NCI-H1436 treated with DMSO at 0.1 percent for 48 hours (cell line): ENCODE measurements at places on chromosomes 4 and X.

- no peak for DNase-seq
Observed at GRCh38 chrX:107646735-107647134, 18.4 kb downstream of the PRPS1 start.

DNA sequence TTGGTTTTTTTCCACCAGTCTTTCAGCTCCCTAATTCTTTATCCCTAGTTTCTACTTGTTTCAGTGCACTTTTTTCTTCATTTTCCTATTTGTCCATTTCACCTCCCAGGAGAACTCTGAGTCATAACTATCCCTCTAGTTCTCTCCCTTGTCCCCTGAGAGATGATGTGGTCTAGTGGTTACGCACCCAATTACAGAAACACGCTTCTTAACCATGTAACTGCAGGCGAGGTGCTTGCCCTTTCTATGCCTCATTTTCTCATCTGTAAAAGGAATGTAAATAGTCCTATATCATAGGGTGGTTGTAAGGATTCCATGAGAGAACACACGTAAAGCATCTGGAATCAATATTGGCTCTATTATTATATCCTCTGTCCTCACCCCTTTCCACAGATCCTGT, 8.8 kb upstream of the GRPR start:
- DNase-seq, result no peak

GRCh38 chrX:18951032-18951431, 32.9 kb downstream of the PHKA2 start:
- no peak for DNase-seq

DNA sequence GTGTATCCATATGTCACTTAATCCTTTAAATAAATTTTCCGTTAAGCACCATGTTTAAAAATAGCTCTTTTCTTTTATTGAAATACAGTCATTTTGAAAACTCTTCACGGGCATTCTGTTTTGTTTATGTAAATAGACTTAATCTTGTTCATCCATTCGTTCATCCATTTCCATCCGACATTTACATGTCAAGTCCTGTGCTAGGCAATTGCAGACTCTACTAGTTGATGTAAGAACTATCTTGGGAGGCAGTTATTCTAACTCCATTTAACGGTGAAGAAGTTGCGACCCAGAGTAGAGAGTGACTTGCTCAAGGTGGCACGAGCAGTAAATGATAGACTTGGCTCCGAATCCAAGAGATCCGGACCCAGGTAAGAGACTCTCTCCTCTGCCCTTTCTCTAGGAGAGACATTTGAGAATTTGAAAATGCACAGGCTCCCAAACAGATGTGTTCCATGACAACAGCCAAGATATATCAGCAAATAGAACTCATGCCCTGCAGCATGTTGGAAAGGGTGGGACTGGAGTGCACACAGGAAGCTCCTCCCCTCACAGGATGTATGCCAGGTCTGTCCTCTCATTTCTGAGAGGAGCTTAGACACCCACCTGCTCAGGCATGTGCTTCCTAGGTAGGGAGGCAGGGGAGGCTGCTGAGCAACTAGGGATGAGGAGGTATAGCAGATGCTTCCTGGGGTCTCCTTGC, 64.5 kb downstream of the DRD5 start:
- DNase-seq, result no peak

GRCh38 chr4:54063229-54063628, 1.2 kb downstream of the CHIC2 start:
- DNase-seq, result no peak

DNA sequence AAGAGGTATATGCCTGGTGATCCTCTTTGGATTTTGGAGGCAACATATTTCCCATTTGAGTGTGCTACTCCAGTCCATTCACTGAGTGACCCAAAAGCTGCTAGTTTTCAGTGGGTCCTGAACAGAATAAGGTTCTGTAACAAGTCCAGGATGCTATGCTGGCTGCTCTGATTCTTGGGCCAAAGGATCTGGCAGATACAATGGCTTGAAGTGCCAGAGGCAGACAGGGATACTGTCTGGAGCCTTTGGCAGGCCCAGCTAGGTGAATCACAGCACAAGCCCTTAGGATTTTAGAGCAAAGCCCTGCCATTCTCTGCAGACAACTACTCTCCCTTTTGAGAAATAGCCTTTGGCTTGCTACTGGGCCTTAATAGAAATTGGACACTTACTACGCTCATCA, 40.6 kb downstream of the DCHS2 start:
- no peak for DNase-seq

- no peak for DNase-seq
Observed at GRCh38 chr4:183287309-183287659, 32.8 kb downstream of the CLDN22 start.

DNA sequence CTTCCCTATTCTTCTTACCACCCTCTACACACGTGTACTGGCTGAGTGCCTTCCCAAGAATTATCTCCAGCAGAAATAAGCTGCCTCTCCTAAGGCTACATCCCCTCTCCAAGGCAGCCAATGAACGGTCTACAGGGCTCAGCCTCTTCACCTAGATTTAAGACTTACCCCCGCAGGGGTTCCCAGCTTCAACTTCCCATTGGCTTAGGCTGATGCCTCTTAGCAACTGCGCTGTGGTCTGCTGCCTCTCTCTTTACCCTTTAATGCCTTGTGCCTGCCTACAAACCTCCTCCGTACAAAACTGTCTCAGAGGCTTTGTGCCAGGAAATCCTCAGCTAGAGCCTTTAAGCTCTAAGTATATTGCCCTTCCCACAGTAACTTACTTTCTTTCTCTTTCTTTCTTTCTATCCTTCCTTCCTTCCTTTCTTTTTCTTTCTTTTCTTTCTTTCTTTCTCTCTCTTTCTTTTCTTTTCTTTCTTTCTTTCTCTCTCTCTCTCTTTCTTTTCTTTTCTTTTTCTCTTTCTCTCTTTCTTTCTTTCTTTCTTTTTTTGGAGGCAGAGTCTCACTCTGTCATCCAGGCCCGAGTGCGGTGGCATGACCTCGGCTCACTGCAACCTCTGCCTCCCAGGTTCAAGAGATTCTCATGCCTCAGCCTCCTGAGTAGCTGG, 15.1 kb upstream of the PIGA start:
- DNase-seq, result no peak

- DNase-seq, result no peak
Observed at GRCh38 chr4:94533405-94534223, 81.9 kb downstream of the PDLIM5 start.

DNA sequence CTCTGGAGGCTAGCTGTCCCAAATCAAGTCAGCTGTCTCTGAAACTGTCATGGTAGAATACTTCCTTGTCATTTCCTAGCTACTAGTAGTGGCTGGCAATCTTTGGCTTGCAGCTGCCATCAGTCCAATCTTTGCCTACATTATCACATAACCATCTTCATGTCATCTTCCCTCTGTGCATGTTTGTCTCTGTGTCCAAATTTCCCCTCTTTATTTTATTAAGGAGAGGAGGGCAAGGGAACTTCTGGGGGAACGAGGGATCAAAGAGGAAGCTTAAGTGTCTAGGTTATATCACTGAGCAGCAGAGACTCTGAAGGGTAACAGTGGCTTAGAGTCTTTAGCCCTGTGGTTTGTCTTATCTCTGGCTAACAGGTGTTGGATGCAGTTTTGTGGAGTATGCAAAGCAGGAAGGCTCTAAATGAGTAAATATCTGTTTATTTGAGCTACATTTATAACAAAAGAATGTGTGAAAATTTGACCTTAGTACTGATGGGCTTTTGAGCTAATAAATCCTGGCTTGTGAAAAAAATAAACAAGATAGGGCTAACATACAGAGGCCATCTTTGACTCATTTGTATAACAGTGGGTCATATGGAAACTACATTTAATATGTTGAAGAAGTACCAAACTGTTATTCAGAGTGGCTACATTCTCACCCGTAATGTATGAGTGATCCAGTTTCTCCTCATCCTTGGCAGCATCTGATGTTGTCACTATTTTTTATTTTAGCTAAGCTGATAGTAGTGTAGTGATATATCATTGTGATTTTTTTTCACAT, 49.4 kb upstream of the ENOX2 start:
- DNase-seq, result no peak

- DNase-seq, result no peak
Observed at GRCh38 chrX:112609631-112610030, 70.1 kb downstream of the LHFPL1 start.

- no peak for DNase-seq
Observed at GRCh38 chrX:49992853-49993252, 70.5 kb downstream of the CLCN5 start.

DNA sequence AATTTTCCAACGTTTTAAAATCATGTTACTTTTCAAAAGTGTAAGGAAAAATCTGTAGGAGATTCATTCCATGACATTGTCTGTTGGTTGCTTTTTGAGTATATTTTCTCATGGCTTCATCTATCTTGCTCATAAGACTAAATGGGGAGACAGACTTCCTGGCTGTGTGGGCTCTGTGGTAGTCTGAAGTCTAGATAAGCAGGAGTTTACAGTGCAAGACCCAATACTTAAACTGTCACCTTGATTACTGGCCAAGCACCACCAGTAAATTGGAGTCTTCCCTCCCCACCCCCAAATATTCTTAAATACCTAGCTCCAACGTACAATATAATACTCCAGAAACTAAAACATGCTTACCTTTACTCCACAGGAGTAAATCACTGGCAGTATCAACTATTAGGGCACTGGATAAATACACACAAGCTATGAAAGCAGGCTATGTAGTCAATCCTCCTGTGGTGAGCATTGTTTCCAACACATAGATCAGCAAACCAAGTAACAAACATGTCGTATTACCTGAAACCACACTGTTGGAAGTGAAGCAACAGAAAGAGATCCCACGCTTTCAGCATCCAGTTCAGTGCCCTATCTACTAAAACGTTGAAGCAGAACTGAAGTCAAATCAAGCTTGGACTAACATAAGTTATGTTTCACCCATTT, 6.2 kb downstream of the HNRNPD start:
- no peak for DNase-seq

DNA sequence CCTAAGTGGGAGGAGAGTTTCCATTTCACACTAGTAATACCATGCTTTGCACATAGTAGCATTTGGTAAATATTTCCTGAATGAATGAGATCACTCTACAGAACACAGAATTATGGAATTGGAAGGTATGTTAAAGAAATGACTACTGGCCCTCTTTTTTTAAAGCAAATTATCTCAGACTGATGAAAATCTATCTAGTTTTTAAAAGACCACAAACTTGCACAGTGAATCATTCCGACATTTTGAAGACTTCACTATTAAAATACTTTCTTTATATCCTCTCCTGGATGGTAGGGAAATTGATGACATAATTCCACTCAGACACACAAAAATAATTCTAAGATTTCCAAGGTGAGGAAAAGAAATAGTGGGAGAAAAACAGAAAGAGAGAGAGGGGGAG, 68.4 kb upstream of the ETNPPL start:
- no peak for DNase-seq

GRCh38 chr4:7197910-7198309, 5.6 kb downstream of the SORCS2 start:
- no peak for DNase-seq

DNA sequence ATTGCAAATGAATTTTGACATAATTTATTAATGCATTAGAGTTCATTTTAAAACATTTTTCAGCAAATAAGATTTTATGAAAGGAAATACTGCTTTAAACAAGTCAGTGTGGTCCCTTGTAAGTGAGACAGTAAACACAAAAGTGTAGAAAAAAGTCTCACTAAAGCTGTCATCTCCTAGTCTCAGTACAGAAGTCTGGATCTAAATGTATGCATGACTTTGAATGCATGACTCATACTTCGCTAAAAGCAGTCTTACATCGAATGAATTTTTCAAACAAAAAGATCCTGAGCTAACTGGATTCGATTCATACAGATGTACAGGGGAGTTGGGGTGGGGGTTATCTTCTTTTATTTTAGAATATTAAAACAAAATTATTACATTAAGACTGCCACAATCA, 207.4 kb upstream of the VCX start:
- DNase-seq, result no peak

GRCh38 chrX:121546317-121546716, 498.9 kb downstream of the GLUD2 start:
- DNase-seq, result no peak

DNA sequence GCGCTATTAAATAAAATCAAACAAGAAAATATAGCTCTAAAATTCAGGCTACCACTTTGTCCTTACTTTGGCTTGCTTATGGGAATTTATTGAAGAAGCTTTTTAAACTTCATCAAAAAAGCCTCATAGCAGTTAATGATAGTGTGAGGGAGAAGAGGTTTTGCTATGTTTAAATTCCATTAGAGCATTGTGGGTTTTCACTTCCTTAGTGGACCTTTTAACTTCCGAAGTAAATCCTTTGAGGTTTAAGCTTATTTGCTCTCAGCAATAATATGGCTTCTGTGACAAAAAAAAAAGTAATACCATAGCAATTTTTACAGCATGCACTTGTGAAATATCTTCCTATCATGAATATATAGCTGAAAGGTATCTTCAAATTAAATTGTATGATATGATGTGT, 120.2 kb upstream of the NDST4 start:
- no peak for DNase-seq

- no peak for DNase-seq
Observed at GRCh38 chr4:36325926-36326325, 44.5 kb downstream of the DTHD1 start.

GRCh38 chr4:27360790-27361267, 500.2 kb downstream of the STIM2 start:
- DNase-seq, result no peak

- no peak for DNase-seq
Observed at GRCh38 chr4:1160351-1160750, 12.0 kb downstream of the SPON2 start.

- no peak for DNase-seq
Observed at GRCh38 chr4:60611762-60612496, 588.2 kb upstream of the ADGRL3 start.

GRCh38 chrX:107565015-107565414, 63.3 kb upstream of the PRPS1 start:
- no peak for DNase-seq

DNA sequence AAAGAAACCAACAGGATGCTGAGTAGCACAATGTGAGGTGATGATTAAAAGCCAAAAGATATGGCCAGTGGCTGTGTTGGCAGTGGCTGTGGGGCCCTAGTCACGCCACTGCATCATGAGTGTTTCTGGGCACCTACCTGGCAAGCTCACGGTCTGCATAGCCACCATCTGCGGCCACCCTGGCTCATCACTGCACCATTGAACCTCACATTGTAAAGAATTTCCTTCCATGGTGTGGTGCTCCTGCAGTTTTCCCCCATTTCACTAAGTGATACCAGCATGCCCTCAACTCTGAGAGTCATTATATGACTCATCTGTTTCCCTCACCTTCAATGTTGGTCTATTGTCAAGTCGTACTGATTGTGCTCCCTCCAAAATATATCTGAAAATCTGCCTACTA, 45.5 kb upstream of the CLNK start:
- no peak for DNase-seq

GRCh38 chr4:54986095-54986846, 139.1 kb downstream of the KDR start:
- DNase-seq, result no peak

- no peak for DNase-seq
Observed at GRCh38 chr4:183260491-183261151, 59.5 kb downstream of the CLDN22 start.

DNA sequence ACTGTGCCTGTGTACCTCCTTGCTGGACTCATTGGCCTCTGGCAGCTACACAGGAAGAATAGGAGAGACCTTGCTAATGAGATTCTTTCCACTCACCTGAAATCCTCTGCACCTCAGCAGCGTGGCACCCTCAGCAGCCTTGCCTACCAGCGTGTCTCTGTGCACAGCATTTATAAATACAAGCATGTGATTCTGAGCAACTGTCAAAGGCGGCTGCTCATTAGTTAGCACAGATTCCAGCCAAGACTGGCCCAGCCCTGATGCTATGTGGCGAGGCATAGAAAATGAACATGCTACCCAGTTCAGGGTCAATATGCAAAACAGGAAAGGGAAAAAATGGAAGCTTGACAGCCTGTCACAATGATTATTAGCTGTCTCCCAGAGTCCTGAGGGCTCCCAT, 298.0 kb downstream of the C4orf33 start:
- no peak for DNase-seq
